ENCODE measurements at places on chromosomes 11 and 22. TPM values are rescaled to one million over a fixed set of nuclear protein-coding genes. Genes with fewer than 3 reads are reported as not detected.

CNTN5 gene
- total RNA-seq = not detected

OR51E1 gene
- total RNA-seq = 1.3 TPM

ISX gene
- total RNA-seq = not detected

TNNI2 gene
- 4.2 TPM for total RNA-seq

PLAAT4 gene
- 26.3 TPM for total RNA-seq

OR5B12 gene
- not detected for total RNA-seq

LMNTD2 gene
- total RNA-seq = 3.1 TPM

VSIG2 gene
- total RNA-seq = not detected

ALG9 gene
- total RNA-seq = 23.9 TPM

LMF2 gene
- 34.9 TPM for total RNA-seq

FGF19 gene
- not detected for total RNA-seq

TBCEL gene
- 25.0 TPM for total RNA-seq

IFITM10 gene
- total RNA-seq = 0.58 TPM

DNA sequence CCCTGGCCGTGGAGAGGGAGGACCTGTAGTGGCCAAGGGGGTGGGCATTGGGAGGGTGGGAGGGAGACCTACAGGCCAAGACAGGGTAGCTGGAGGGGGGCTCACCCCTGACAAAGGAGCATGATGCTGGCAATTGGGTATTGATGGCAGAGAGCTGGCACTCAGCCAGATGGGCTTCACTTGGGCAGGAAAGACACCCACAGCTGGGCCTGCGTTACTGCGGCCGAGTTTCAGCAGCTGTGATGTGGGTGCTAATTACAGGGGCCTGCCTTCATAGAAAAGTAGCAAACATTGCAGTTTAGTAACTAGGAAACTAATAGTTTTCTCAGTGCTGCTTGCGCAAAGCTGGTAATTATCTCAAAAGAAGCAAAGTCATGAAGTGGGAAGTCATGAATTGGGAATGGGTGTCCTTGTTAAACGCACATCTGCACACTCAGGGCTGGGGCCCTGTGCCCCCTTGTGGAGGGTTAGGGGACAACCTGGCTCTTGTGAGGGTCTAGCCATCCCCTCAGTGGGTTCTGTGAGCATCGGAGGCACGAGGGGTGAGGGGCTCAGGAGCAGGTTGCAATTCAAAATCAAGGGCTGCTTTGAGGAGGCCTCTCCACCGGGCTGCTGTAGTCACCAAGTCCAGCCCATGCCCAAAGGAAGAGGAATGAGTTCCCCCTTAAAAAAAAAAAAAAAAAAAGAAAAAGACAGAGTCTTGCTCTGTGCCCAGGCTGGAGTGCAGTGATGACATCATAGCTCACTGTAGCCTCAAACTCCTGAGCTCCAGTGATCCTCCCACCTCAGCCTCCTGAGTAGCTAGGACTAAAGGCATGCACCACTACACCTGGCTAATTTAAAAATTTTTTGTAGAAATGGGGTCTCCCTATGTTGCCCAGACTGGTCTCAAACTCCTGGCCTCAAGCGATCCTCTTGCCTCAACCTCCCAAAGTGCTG, 24.4 kb upstream of the TXNRD2 start:
- H3K27ac ChIP-seq = no peak overlapping the region
- no peak overlapping the region for H3K4me3 ChIP-seq
- peaks cover 22% of the 10 kb centered on the region for H3K4me1 ChIP-seq

- peaks cover 49% of the 10 kb centered on the region for H3K4me1 ChIP-seq
- H3K27ac ChIP-seq = peak overlapping the region; percentile 78
- no peaks in the 10 kb centered on the region for H3K36me3 ChIP-seq
- DNase-seq = no peak
- H3K4me3 ChIP-seq = no peak overlapping the region
Observed at GRCh38 chr22:44085743-44086270, 61.7 kb downstream of the PARVB start.

DNA sequence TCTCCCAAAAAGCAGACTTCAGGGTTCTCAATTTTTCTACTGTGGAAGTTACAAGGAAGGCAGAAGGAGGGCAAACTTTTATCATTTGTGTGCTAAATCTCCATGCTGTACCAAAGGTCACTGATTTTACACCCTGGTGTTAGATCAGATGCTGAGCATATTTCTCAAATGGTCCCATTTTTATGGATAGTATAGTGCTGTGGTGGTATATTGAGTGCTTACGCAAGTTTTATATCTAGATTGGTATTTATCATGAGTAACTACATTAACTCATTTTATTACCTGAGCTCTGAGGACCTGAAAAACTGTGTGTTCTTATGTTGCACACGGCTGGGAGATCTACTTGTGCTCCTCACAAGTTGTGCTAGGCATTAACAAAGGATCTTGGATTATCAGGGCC, 75.1 kb downstream of the PRR5L start:
- no peak overlapping the region for H3K27ac ChIP-seq
- no peak overlapping the region for H3K4me3 ChIP-seq
- no peaks in the 10 kb centered on the region for H3K27me3 ChIP-seq
- no peaks in the 10 kb centered on the region for H3K4me1 ChIP-seq
- DNase-seq = no peak

DNA sequence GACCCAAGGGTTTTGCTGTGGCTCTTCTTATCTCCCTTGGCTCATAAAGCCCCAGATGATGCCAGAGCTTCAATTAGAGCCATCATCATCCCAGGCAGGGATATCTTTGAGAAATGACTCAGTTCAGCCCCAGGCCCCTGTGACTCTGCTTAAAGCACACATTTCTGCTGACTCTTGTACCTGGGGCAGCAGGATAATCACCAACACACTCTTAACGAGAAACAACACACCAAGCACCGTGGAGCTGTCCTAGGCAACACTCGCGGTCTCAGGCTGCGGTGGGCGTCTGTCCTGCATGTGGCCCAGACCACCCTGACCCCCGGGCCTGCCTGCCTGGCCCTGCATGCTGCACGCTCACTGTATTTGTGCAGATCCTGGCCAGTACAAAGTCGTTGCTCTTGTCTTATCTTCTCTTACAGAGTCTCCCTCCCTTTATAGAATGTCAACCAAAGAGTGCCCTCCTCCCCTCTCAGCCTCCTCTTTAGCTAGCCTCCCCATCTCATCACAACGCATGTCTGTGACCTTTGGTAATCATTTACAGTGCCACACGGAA, 114.2 kb upstream of the PARVA start:
- H3K36me3 ChIP-seq = peaks cover 61% of the 10 kb centered on the region
- no peak overlapping the region for H3K4me3 ChIP-seq
- no peak for DNase-seq
- H3K27ac ChIP-seq = no peak overlapping the region

GRCh38 chr22:45503816-45504372, 1.2 kb downstream of the FBLN1 start:
- H3K36me3 ChIP-seq = no peaks in the 10 kb centered on the region
- H3K4me1 ChIP-seq = peaks cover 74% of the 10 kb centered on the region
- peak overlapping the region; percentile 81 for H3K27ac ChIP-seq
- H3K27me3 ChIP-seq = peaks cover 29% of the 10 kb centered on the region
- no peak for DNase-seq
- peak overlapping the region; percentile 63 for H3K4me3 ChIP-seq

- no peak for DNase-seq
- no peaks in the 10 kb centered on the region for H3K4me1 ChIP-seq
- no peaks in the 10 kb centered on the region for H3K36me3 ChIP-seq
- H3K27ac ChIP-seq = no peak overlapping the region
- H3K4me3 ChIP-seq = no peak overlapping the region
Observed at GRCh38 chr11:120995184-120995583, 28.7 kb upstream of the TBCEL start.

DNA sequence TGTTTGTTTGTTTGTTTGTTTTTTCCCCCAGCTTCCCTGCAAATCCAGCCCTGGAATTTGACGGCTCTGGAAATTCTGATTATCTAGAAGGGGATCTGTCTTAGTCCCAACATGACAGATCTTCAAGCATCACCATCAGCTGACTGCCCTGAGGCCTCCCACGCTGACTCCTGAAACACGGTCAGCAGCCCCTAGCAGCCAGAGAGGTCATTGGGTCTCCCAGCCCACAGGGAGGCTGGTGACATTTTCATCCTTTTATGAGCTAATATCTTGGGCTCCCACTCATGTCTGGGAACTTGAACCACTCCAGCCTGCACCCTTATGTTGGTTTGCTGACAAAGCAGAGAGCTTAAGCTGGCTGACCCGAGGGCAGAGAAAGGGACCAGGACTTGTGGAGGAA, 66.0 kb upstream of the TIMP3 start:
- H3K4me3 ChIP-seq = no peak overlapping the region
- no peak overlapping the region for H3K27ac ChIP-seq
- no peaks in the 10 kb centered on the region for H3K36me3 ChIP-seq
- no peaks in the 10 kb centered on the region for H3K4me1 ChIP-seq
- no peaks in the 10 kb centered on the region for H3K27me3 ChIP-seq

DNA sequence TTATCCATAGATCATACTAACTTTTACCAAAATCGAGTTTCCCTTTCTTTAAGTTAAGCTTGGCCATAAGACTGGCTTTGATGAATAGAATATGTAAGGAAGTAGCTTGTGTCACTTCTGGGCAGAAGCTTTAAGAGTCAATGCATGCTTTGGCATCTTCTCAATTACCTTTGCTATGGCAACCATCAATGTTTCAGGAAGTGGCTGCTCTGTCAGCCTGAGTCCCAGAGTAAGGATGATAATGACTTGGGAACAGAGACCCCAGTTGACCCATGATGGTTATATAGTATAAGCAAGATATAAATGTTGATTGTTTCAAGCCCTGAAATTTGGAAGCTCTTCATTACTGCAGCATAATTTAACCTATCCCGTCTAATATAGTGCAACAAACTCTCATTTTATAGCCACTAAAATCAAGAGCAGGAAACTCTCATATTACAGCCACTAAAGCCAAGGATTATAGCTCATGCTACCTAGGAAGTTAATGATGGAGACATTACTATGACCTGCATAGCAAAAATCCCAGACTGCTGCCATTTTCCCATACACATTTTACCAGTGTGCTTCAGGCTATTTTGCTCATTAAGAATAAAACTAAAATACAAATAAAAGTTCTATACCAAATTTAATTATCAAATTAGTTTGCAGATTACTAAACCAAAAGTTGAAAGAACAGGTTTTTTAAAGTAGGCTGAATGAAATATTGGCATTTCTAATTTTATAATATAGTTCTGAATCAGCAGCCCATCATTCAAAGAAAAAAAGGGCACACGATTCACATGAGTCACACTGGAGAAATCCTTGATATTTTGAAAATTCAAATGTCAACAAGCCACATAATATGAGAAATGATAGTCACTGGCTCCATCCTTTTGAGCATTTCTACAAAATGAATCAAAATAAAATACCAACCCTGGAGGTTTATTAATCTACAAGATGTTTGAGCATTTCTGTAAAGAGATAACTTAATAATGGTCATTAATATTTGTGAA, 23.8 kb downstream of the FSHB start:
- H3K36me3 ChIP-seq = no peaks in the 10 kb centered on the region
- no peak for DNase-seq
- no peaks in the 10 kb centered on the region for H3K4me1 ChIP-seq
- H3K27ac ChIP-seq = no peak overlapping the region
- H3K4me3 ChIP-seq = no peak overlapping the region

DNA sequence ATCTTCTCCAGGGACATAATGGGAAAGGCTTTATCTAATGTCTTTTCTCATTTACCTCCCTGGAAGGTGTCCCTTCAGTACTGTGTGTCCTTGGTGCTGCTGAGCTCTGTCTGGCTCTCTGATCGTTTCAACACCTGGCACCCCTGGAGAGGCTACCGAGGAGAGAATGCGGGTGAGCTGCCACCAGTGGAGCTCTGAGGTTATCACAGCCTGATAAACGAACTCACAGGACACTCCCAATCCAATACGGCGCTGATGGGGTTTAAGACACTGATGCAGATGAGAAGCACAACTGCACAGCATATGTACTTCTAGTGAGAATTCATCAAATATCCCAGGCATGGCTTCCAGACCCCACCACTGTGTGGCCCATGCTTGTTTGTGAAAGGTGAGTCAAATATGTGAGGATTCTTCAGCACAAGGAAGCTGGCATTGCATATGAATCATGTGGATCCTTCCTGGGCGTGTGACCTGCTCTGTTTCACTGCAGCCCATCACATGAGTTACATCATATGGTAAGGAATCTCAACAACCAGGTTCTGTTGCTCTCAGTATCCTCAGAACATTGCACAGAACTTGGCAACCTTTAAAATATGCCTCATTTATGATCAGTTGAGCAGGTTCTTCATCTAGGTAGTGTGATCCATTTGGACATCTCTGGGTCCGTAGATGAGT, 34.8 kb upstream of the VWA5A start:
- no peaks in the 10 kb centered on the region for H3K36me3 ChIP-seq
- no peak overlapping the region for H3K4me3 ChIP-seq
- no peak for DNase-seq
- H3K27ac ChIP-seq = no peak overlapping the region
- H3K27me3 ChIP-seq = peaks cover 12% of the 10 kb centered on the region
- peaks cover 11% of the 10 kb centered on the region for H3K4me1 ChIP-seq

- no peak overlapping the region for H3K4me3 ChIP-seq
- peaks cover 7% of the 10 kb centered on the region for H3K4me1 ChIP-seq
- no peak for DNase-seq
- H3K27ac ChIP-seq = no peak overlapping the region
- no peaks in the 10 kb centered on the region for H3K27me3 ChIP-seq
Observed at GRCh38 chr11:111688013-111688412, 78.2 kb downstream of the PPP2R1B start.

DNA sequence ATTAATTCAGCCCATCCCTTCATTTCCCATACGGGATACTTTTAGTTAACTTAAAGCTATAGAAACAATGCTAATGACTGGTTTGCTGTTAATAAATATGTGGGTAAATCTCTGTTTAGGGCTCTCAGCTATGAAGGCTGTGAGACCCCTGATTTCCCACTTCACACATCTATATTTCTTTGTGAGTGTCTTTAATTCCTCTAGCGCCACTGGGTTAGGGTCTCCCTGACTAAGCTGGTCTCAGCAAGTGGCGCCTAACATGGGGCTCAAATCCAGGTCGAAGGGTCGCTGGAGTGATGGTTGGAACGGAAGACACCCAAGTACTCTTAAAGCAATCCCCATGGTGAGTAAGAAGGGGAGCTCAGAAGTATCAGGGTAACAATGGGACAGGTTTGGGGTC, 14.4 kb upstream of the OOSP1 start:
- no peak overlapping the region for H3K4me3 ChIP-seq
- no peaks in the 10 kb centered on the region for H3K27me3 ChIP-seq
- no peaks in the 10 kb centered on the region for H3K4me1 ChIP-seq
- H3K27ac ChIP-seq = no peak overlapping the region
- no peaks in the 10 kb centered on the region for H3K36me3 ChIP-seq

GRCh38 chr11:65418431-65418680, 4.2 kb upstream of the NEAT1 start:
- peak overlapping the region; percentile 97 for H3K27ac ChIP-seq
- no peak for DNase-seq
- peak overlapping the region; percentile 71 for H3K4me3 ChIP-seq
- H3K4me1 ChIP-seq = peaks cover 52% of the 10 kb centered on the region
- H3K27me3 ChIP-seq = no peaks in the 10 kb centered on the region
- no peaks in the 10 kb centered on the region for H3K36me3 ChIP-seq

DNA sequence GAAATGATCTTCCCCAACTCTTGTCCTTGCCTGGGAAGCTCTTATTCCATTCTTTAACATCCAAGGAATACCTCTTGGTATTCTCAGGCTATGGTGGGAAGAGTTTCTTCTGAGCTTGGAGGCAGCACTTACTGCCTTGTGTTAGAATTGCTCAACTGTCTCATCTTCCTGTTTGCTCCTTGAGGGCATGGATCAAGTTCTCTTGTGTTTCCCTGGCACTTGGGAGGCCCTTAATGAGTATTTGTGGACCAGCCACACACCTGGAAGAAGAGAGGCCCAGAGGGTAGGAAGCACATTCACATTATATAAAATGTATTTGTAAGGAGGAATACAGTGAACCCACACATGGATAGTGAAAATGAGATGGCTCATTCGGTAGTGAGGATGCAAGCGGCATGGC, 3.4 kb upstream of the SORL1-AS1 start:
- no peak overlapping the region for H3K27ac ChIP-seq
- no peaks in the 10 kb centered on the region for H3K27me3 ChIP-seq
- H3K4me3 ChIP-seq = no peak overlapping the region
- H3K36me3 ChIP-seq = no peaks in the 10 kb centered on the region
- peaks cover 34% of the 10 kb centered on the region for H3K4me1 ChIP-seq

All from esophagus muscularis mucosa (tissue), 4 donors.